ENCODE measurements at places on chromosomes 4 and X.
A peak's percentile ranks its signal among the peaks of the same experiment; 100 is the strongest.

DNA sequence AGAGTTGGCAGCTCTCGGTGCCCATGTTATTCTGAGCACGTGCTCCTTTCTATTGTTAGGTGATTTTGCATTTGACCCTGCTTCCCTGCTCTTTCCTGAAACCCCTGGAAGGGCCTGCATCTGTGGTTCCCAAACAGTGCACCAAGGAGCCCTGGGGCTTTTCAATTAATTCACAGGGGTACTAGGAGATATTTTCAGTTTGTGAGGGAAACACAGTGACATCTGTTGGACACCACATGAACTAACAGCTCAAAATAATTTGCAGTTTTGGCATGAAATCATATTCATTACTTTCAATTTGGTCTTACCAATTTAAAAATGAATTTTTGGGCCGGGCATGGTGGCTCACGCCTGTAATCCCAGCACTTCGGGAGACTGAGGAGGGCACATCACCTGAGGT is 156.6 kb downstream of the GATB start:
- no peak for DNase-seq

DNA sequence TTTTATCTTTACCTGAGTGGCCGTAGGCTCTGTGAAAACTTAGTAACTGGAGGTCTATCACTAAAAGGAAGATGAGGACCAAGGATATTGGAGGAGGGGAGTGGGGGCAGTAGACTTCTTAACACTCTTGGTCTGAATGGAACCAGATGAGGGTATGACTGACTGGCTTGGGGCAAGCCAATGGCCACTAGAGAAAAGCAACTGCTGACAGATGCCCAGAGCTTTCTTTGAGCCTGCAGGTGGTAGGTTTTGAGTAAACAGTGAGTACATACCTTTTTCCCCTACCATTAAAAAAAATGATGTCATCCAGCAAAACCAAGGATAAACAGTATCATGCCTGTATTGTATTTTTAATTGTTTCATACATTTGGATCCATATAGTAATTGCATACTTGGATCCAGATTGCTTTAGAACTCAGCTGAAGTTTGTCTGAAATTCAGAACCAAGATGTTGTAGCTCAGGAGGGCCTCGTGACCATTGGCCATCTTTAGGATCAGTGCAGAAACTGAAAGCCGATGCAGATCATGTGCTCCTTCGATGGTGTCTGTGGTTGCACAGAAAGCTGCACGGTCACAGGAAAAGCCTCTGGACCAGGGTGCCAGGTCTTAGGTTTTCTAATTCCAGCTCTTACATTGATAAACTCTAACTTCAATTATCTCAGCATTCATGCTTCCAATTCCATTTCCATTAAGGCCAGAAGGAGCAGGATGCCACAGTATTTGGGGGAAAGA is 131.0 kb downstream of the PDGFRA start:
- DNase-seq = no peak

GRCh38 chrX:7235071-7235470 is 87.1 kb upstream of the PUDP start:
- no peak for DNase-seq

GRCh38 chrX:133698298-133698697 is 283.0 kb upstream of the GPC4 start:
- no peak for DNase-seq

DNA sequence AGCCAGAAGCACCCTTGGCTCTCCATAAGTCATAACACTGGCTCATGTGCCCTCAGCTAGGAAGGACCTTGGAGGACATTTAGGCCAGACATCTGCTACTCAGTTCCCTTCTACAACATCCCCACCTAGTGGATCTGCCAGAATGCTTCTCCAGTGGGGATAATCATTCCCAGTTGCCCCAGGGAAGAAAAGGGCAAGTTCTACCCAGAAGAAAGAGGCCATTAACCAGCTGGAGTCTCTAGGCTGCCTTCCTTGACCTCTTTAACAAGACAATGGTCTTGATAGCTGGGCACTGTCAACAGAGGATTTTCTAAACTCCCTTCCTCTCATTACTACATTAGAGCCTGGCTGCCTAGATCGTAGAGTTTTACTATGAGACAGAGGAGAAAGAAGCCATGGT is 42.0 kb downstream of the LGI2 start:
- DNase-seq = no peak

DNA sequence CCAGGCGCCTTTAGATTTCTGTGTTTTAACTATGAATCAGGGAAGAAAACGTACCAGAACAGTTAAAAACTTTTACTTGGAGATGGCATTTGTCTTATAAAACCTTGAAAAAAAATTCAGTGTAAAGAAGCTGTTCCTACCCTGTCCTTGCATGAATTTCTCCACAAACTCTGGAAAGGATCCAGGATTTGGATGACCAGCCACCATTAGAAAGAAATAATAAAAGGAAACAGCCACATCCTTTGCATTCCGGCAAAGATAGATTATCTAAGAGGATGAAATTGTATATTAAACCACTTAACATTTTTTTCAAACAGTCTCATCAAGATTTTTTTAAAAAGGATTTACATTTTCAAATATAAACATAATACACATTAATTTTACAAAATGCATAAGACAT is 10.6 kb downstream of the SULT1E1 start:
- DNase-seq = no peak

GRCh38 chrX:10622197-10622596 is 1.8 kb upstream of the MID1 start:
- no peak for DNase-seq

- no peak for DNase-seq
Observed at GRCh38 chrX:69093960-69094871, 71.0 kb downstream of the PJA1 start.

GRCh38 chr4:128942607-128943006 is 133.1 kb downstream of the JADE1 start:
- no peak for DNase-seq

- DNase-seq = no peak
Observed at GRCh38 chr4:40649321-40649720, 19.7 kb upstream of the RBM47 start.

DNA sequence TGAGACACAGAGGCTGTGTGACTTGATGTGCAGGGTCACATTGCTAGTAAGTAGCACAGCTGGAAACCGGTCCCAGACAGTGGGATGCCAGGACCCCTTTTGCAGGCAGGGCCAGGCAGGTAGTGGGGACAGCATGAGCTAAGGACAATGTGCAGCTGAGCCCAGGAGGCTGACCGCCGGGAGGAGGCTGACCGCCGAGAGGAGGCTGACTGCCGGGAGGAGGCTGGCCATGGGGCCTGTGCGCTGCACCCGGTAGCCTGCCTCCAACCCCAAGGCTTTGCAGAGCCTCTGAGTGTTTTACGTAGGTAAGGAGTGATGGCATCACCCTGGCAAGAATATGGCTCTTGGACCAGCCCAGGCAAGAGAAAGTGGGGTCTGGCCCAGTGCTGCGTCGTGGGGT is 58.9 kb downstream of the TBC1D14 start:
- DNase-seq = no peak

DNA sequence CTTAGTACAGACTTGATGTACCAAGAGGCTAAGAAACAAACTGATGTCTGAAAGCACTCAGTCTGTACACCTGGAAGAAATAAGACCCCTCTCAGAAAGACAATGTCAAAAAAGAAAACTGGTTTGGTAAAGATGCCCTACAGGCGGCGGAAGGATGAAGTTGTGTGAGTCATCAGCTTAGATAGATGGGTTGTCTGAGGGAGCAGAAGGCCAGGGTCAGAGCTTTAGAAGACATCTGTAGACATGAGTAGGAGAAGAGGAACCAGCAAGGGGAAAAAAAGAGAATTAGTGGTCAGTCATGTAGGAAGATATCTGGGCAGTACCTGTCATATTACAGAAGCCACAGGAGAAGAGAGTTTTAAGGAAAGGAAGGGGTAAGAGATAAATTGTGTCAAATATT is 8.3 kb downstream of the SRPX2 start:
- no peak for DNase-seq

DNA sequence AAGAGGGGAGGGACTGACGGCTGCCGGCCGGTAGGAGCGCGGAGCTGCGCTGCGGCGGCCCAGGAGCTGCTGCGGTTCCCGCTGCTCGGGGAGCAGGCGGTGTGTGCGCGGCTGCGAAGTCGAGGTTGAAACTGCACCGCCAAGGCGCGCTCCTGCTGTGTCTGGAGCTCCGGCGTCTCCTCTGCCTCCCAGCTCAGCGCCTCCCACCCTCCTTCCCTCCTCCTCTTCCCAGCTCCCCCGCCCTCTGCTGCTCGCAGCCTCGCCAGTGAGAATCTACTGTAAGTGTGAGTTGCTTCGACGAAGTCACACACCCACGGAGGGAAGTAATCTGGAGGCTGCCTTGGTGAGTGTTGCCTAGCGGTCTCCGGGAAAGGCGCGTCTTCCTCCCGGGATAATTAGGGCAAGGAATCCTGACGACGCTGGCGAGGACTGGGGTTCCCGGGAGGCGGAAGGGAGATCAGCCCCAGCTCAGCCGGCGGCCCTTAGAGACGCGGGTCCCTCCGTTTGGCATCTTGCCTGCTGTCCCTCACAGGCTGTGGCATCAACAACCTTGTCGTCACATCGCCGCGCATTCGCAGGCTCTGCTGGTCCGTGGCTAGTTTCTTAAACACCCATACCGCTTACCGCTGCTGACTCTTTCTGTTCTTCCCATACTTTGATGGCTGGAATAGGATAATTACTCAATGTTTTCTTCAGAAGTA is at the start of gene EPHA5:
Gene EPHA5, minus strand, starts transcription at position 159 of the 701 bp plus-strand sequence. CDS start 747 bp downstream, outside the sequence.
- DNase-seq = peak; percentile 79

GRCh38 chrX:48972220-48973164 is 848 bp upstream of the KCND1 start:
- DNase-seq = no peak

GRCh38 chrX:24448762-24449250 is 16.3 kb upstream of the PDK3 start:
- DNase-seq = no peak

Measured in Right ventricle myocardium inferior (tissue), 1 donor.